ENCODE measurements at places on chromosomes 12 and 14.
A peak's percentile ranks its signal among the peaks of the same experiment; 100 is the strongest.

DNA sequence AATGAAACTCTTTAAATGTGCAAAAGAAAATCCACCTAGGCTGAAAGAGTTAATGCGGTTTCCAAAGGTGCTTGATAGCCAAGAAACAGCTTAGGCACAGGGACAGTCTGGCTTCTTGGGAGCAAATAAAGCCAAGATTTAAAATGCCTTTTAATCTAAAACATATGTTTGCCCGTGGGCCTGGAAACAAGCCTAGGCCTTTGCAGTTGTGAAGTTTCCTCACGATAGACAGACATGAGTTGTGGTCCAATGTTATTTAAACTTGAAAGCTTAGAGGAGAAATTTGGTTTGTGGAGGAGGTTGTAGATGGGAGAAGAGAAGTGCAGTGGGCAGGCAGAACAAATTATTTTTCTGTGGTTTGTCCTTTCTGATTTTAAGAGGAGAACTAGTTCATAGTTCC, 29.8 kb downstream of the PROX2 start:
- no peak for DNase-seq

DNA sequence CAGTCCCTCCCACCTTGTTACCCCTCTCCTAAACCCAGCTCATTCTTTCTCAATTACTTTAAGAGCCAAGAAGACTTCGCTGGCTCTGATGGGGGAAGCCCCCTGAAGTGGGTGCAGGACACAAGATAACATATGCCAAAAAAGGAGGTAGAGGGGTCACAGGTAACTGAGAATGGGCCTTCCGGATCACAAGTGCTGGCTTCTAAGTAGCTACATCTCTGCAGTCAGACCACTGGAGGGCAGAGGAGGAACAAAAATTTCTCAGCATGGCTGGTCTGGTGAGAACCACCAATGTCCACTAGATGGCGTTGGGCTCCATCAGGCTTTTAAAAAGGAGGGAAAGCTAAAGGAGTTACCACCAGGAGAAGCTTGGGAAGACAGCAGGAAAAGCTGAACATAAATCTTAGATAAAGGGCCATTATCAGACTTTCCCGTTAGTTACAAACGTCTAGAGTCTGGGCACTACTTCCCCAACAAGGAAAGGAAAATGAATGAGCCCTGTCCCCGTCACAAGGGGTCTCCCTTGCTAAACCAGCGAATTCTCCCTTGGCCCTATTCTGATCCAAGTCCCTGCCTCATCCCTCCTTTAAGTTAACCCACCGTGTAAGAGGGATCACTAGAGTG, 11.6 kb upstream of the CDH24 start:
- peak; percentile 82 for DNase-seq

DNA sequence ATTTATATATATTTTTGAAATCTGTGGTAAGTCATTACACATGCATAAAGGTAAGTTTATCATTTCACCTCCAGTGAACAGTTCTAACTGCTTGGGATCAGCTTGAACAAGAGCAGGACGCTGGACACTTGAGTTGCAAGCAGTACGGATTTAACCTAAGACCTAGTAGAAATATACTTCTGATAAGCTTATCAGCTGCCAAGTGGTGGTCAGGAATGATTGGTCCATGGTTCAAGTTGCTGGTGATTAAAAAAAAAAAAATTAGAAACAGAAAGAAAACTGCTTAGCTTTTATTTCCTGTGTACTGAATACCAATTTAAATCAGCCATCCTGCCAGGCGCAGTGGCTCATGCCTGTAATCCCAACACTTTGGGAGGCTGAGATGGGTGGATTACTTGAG, 88.6 kb downstream of the AEBP2 start:
- no peak for DNase-seq

DNA sequence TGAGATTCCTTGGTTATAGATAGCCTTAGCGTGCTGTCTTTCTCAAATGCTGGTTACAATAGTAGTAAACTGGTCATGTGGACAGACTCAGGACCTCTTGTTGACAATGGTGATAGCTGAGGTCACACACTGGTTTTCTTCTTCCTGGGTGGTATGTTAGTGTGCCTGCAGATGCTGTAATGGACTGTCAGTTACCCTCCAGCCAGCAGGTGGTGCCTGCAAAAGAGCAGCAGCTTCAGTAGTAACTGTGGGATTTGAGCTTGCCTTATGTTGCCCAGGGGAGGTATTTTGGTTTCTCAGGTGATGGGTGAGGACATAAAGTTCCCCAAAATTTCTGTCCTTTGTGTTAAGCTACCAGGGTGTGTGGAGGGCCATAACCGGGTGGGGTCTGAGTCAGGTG, 33.7 kb upstream of the SCAF11 start:
- DNase-seq, result no peak

- no peak for DNase-seq
Observed at GRCh38 chr14:100085462-100085861, 20.2 kb downstream of the EVL start.

- no peak for DNase-seq
Observed at GRCh38 chr12:29617407-29617803, 119.9 kb upstream of the OVCH1 start.

DNA sequence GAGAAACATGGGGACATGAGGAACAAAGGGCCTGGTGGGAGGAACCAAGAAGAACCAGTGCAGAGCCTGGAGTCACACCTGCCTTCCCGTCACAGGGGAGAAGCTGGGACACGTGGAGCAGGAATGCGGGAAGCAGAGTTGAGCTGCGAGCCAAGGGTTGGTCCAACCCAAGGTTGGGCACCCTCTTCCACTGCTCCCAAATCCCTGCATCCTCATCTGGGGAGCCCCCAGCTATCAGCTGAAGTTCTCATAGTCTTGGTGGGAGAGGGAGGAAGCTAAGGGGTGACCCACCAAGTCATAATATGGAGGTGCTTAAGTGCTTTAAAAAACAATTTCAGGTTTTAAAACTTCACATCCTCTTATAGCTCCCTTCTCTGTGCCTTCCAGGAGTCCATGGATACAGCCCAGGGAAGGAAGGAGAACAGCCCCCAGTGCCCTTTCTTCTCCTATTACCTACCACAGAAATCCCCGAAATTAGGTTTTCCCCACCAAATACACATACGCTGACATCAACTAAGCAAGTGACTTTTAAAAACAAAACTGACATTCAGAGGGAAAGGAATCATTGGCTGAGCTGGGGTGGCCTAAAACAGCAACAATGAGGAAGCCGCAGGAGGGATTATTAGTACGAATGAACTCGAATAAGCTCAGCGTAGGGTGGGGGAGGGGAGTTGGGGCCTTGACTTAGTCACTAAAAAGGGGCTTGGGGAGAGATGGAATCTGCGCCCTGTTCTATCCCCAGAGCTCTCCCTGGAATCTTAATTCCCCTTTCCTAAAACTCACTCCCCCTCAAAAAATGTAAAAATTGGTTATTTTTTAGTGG, 4.5 kb downstream of the MYL6 start:
- DNase-seq, result no peak

DNA sequence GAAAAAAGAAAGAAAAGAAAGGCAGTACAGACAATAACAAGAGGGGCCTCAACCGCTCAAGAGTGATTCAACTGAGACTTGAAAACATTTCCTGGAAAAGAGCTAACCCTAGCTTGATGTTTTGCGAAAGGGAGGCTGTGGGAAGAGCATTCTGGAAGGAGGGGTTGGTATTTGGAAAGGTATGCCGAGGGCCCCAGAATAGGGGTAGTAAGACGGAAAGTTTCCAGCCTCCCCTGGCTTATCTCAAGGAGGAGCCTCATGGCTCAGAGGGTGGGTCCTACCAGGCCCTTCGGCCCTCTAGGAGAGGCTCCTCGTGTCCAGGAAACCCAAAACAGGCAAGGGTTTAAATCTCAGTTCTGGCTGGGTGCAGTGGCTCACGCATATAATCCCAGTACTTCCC, 8.4 kb downstream of the RNU4-2 start:
- DNase-seq, result no peak

DNA sequence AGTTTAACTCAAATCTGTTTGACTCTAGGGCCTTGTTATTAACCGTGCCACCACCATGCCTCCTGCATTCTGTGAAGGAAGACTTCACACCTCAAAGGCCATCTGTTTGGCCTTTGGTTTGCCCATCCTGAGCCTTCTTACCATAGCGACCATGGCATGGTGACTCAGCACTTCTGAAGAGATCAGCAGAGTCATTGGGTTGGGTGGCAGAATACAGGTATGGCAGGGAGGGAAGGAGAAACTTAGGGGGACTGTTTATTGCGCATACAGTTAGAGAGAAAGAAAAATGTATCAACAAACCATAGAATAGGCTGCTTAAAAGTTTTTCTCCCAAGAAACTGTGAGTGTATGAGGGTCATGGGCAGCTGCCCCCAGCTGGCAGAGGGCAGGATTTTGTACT, 49.2 kb downstream of the DAD1 start:
- DNase-seq, result no peak

DNA sequence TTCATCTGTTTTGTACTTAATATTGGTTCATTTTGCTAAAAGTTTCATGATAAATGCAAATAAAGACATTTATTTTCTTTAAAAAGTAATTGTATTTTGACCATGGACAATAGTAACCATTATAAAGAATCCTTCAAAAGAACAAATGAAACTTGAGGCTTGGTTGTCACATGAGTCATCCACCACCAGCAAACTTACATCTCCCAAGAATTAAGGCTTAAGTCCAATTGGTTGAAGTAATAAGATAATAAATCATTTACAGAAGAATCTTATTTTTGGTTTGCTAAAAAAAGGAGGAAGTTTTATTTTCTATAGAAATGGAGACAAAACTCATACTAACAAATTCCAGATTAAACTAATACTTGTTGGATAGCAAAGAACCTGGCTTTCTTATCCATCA, 84.8 kb upstream of the KITLG start:
- DNase-seq, result no peak

DNA sequence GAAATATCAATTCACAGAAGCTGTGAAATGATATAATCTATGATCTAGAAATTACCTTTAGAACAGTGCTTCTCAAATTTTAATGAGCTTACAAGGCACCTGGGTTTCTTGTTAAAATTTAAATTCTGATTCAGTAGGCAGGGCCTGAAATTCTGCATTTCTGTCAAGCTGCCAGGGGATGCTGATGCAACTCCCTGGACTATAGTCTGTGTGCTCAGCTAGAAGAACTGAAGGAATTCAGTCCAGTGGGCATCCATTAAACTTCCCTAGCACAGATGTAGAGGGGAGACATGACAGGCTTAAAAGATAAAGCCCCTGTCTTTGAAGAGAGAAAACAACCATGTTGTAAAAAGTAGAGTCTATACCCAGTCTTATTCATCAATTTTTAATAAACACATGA, 441.8 kb downstream of the TMTC2 start:
- no peak for DNase-seq

- no peak for DNase-seq
Observed at GRCh38 chr12:75660805-75661404, 149.5 kb upstream of the KRR1 start.

DNA sequence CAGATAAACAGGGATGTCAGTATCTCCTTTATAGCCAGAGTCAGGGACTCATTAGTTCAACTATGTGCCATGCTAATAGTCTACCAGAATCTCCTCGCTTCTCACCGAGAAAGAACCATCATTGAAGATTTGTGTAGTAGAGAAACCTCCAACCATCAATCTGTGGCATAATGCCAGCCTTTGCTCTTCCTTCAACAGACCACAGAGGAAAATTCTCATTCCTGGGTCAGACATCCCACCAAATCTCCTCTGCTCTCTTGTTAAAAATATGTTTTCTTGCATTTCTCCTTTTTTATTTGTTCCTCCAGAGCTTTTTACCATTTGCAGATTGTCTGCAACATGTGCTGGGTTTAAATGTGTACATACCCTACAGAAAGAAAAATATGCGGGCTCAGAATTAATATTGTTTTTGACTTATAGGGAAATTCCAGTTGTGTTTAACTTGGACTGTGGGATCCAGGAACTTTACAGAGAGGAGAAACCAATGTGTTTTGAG, 64.9 kb downstream of the LLPH start:
- no peak for DNase-seq

- no peak for DNase-seq
Observed at GRCh38 chr12:132052196-132052932, 91.8 kb downstream of the DDX51 start.

DNA sequence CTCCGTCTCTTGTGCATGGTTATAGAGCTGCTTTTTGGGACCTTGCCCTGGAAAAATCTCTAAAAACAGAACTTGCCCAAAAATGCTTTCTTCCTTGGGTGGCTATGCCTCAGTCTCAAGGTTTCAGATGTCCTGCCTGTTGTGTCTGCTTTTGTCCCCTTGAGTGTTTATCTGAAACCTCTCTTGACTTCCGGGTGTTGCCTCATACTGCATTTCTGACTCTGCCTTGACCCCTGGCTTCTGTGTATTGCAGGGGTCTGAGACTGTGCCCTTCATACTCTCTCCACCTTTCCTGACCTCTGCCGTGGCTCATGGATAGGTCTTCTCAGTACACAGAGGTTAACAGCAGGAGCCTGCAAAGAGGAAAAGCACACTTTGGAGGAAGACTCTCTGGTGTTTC, 124.8 kb upstream of the NTF3 start:
- DNase-seq, result no peak

DNA sequence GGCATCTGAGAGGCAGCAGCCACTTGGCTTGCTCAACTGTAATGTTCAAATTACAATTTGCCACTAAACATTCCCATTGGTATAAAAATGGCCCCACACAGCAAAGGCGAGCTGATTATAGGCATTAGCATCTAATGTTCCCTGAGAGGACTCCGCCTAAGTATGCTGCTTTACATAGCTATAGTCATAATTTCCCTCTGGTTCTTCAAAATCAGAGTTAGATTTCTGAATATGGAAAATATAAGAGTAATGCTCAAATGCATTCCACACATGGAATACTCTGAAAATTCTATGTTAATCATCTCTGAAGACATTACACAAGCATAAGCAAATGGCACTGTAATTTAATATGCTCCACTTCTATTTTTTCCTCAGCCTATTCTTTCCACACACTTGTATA, 83.7 kb upstream of the BTG1 start:
- no peak for DNase-seq

GRCh38 chr14:85041618-85042017, 488.3 kb upstream of the FLRT2 start:
- DNase-seq, result no peak

GRCh38 chr14:101008196-101008595, 104.7 kb upstream of the RTL1 start:
- no peak for DNase-seq

DNA sequence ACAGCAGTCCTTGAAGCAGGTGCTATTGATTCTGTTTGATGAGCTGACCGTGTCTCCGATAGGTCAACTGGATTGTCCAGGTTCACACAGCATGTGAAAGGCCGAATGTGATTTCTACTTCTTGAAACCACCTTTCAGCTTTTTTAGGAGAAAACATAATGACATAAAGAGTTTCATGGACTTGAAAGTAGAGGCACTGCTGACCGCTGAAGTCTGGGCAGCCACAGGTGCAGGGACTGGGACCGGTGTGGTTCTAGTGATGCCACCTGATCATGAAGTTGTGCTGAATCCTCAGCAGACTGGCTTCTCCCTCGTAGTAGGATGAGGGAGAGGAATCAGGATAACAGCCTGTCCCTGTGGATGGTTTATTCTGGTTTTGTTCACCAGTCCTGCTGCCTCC, 108.1 kb downstream of the ETV6 start:
- DNase-seq, result no peak
